Memory B cell (primary cell): ENCODE measurements at places on chromosomes 5 and 9.

- no peak for DNase-seq
Measured at GRCh38 chr9:120891245-120891883, 14.4 kb upstream of the PHF19 start.

- DNase-seq: no peak
Measured at GRCh38 chr9:112021742-112022141, 125.1 kb downstream of the UGCG start.

- DNase-seq: no peak
Measured at GRCh38 chr9:120383999-120384924, 195.7 kb downstream of the CDK5RAP2 start.

- peak; percentile 34 for DNase-seq
Measured at GRCh38 chr5:148998174-148998797, 64.6 kb downstream of the SH3TC2 start.

- no peak for DNase-seq
Measured at GRCh38 chr9:87517732-87518131, 20.1 kb downstream of the DAPK1 start.

DNA sequence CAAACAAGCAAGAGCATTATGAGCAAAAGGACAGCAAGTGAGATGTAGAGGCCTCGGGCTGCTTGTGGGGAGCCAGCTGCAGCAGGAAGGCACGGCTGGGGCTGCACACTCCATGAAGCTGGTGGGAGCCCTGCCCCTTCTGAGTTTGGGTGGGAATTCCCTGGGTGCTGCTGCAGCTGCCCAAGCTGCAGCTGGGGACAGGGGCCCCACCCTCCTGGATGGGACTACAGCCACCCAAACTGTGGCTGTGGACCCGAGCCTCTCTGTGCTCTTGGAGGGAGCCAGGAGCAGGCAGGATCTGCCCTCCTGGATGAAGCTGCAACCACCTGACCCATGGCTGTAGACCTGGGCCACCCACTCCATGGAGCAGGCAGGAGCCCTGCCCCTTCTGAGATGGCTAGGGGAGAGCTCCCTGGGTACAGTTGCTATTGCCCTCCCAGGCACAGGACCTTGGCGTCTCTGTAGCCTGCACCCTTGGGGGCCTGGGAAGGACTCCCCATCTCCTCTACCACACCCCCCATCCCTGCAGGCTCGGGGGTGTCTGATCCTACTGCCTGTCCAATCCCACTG, 159.1 kb downstream of the ERCC6L2 start:
- no peak for DNase-seq

DNA sequence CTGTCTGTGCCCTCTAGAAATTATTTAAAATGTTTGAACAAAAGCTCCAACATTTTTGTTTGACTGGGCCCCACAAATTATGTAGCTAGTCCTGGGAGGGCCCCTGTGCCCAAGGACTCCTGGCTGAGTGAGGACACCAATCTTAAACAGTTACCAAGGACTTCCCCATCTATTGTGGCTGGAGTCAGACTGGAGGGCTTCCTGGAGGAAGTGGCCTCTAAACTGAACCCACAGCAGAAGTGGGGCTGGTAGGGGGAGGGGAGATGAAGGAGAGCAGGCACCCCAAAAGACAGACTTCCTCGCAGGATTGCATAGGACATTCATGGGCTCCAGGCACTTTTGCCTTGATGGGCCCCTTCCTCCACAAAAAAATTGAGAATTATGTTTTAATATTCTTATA, 8.1 kb downstream of the ADAMTS13 start:
- DNase-seq: no peak

- no peak for DNase-seq
Measured at GRCh38 chr9:2740616-2741015, 23.3 kb downstream of the KCNV2 start.

GRCh38 chr9:123387686-123388085, 31.7 kb downstream of the CRB2 start:
- no peak for DNase-seq

DNA sequence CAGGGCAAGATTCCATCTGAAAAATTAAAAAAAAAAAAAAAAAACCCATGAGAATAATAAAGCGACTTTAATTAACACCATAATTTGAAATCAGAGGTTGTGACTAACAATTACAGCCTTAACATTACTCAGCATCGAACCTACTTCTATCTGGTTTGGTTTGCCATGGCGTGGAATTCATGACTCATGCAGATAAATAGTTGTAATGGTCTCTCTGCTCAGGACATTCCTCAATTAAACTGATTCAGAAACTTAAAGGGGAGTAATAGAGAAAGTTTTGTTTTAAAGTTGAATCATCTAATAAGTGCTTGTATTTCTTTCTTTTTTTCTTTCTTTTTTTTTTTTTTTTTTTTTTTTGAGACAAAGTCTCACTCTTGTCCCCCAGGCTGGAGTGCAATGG, 135.5 kb downstream of the SPATA31D1 start:
- DNase-seq: no peak

DNA sequence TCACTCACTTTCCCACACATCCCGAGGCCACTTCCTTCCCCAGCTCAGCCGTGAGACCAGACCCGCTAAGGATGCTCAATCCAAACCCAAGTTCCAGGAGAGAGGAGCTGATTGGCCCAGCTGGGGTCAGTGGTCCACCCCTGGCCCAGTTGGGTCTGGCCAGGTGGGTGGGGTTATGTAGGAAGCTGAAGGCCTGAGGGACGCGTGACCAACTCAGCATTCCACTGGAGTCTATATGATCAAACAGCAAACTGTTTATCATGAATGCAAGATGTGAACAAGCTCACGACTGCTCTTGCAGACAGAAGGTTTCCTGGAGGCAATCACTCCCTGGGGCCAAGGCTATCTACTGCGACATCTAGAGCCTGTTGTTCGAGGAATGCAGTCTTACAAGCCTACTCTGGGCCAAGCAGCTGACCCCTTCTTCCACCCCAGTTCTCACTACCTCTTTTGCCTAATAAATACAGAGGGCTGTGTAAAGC, 4.9 kb upstream of the RAPGEF1 start:
- no peak for DNase-seq

GRCh38 chr5:125499636-125500332, 753.3 kb upstream of the ZNF608 start:
- DNase-seq: no peak

GRCh38 chr5:156476678-156477077, 149.7 kb downstream of the SGCD start:
- no peak for DNase-seq

DNA sequence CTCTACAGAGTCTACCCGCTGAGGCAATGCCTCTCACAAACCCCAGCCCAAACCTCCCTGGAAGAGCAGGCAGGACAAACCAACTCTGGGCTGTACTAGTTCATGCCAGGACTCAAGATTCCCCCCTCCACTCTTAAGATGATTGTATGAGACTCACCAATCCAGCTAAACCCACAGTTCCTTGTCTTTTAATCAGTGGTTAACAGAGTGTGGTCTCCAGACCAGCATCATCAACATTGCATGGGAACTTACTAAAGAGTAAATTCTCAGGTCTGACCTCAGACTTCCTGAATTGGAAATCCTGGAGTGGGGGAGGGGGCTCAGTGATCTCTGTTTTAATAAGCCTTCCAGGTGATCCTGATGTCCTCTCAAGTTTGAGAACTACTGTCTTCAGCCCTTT, 240.9 kb downstream of the GAS1 start:
- DNase-seq: no peak

- DNase-seq: no peak
Measured at GRCh38 chr9:92605224-92605623, 64.7 kb downstream of the IPPK start.

DNA sequence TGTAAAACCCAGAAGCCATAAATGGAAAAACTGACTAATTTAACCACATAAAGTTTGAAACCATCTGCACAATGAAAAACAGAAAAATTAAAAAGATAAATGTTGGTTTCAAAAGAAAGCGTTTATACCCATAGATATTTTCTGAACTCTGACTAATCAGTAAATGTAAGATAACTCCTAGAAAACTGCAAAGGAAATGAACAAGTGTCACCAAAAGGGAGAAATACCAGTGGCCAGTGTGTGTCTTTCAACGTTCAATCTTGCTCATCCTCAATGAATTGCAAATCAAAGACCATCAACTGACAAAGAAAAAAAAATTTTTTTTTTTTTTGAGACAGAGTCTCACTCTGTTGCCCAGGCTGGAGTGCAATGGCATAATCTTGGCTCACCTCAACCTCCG, 180.1 kb downstream of the SYK start:
- no peak for DNase-seq

DNA sequence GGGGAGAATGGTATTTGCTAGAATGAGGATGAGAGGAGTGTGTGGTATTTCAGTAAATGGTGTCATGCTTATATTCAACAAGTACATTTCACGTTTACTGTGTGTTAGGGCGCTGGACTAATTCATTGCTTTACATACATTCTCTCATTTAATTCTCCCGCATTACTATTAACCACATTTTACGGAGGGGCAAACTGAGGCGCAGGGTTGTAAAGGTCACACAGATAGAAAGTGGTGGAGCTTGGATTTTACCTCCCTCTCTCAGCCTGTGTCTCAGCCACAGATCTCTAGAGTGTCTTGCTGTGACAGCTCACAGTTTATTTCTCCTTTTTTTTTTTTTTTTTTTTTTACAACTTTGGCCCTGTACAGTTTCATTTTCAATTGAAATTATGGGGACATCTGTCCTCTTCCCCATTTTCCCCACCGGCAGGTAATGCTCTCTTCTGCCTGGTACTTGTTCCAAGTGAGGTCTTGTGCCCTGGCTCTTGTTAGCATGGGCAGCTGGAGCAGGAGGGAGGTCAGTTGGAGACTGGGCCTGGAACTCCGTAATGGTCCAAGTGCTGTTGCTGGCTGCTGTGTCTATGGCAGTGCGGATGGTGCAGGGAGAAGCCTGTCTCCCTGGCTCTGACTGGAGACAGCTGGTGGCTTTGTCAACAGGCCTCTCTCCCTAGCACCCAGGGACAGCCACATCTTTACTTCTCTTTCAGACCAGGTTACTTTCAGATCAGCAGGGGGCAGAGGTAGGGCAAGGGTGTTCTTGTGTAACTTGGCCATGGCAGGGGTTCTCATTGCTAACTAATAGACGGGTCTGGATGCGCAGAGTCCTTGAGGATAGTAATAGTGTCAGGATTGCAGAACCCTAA, 20.5 kb upstream of the NDST1 start:
- peak; percentile 15 for DNase-seq

GRCh38 chr9:99269416-99269815, 47.3 kb downstream of the SEC61B start:
- DNase-seq: no peak

GRCh38 chr9:114300153-114300845, 22.6 kb upstream of the ORM1 start:
- no peak for DNase-seq

GRCh38 chr5:68732251-68732650, 361.6 kb upstream of the SLC30A5 start:
- DNase-seq: no peak

DNA sequence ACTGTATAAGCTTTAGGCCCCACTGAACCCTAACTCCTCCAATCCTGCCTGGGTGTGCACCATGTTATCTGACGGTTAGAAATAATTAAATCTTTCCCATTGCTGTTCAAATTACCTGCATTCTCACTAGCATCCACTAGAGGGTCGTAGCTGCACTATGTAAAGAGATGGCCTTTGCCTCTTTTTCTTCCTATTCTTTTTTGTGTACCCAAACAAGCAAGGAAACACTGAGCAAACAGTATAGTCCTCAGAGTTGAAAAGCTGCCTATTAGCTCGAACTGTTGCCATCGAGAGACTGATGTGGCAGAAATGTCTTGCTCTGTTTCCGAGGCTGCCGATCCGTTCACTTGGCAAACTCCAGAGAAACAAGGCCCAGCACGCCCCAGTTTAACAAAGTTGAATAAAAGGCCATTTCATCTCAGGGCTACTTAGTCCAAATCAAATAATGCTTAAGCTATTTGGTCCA, 163.8 kb upstream of the TRPM3 start:
- DNase-seq: peak; percentile 15

DNA sequence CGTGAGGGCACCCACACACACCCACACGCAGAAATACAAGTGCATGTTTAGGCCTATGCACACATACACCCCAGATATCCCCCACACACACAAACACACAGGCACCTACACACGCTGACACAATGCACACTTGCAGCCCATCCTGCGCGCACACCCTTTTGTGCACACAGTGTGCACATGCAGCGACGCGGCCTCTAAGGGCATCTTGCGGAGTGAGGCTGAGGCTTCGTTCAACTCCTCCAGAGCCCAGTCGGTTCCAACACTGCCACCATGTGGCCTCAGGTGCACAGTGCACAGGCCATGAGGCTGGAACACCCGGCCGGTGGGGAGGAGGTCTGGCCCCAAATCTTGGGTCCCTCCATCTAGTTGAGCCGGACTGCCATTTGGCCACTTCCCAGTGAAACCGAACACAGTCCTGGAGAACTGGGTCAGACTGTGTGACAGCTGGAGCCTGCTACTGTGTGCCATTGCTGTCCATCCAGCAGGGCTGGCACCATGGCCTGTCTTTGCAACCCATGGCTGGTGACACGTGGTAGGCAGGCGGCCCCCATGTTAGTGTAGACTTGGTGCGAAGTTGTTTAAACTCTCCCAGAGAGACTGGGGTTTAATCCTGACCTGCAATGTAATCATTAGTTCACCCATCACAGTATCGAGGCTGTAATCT, 97.7 kb upstream of the MVB12B start:
- peak; percentile 74 for DNase-seq
